Jurkat, Clone E6-1 (cell line): ENCODE measurements at places on chromosomes 11 and 22.

- no peak for DNase-seq
Measured at GRCh38 chr22:45587638-45588505, 83.8 kb upstream of the ATXN10 start.

GRCh38 chr11:10657308-10658271 is 36.0 kb downstream of the IRAG1 start:
- DNase-seq = no peak

- DNase-seq = no peak
Measured at GRCh38 chr11:18749681-18750319, 23.8 kb upstream of the IGSF22 start.

DNA sequence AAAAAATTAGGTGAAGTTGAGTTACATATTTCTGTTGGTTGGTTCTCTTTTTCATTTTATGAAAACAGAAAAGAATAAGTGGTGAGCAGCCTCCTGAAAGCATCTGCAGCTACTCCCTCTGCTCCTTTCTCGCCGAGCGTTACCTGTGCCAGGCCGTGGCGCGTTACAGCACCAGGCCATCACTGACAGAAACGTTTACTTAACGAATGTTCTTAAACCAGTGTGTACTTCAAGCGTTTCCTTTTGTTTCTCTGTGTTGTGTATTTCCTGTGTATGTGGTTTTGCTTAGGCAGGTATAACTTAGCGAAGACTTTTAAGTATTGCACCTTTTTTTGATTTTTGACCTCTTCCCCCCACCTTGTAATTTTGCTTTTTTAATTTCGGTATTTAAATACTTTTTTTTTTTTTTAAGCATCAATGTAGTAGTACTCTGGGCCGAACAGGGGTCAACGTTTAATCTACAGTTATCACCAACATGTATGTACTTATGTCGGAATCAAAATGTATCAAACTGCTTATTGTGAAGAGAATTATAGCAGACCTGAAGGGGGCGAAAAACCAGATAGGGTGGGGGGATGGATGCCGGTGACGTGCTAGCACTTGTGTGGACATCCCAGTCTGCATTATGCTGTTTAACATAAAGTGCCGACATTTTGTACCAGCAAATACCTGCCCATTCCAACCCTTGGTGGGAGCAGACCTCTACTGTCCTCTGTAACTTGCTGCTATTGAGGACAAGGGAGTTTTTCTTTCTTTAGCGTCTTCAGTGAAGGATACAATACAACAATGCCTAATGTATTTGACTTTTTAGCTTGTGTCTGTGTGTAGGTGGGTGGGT is 21.6 kb upstream of the ADSL start:
- peak; percentile 85 for DNase-seq

GRCh38 chr11:17898071-17898470 is 114.8 kb downstream of the SERGEF start:
- no peak for DNase-seq

DNA sequence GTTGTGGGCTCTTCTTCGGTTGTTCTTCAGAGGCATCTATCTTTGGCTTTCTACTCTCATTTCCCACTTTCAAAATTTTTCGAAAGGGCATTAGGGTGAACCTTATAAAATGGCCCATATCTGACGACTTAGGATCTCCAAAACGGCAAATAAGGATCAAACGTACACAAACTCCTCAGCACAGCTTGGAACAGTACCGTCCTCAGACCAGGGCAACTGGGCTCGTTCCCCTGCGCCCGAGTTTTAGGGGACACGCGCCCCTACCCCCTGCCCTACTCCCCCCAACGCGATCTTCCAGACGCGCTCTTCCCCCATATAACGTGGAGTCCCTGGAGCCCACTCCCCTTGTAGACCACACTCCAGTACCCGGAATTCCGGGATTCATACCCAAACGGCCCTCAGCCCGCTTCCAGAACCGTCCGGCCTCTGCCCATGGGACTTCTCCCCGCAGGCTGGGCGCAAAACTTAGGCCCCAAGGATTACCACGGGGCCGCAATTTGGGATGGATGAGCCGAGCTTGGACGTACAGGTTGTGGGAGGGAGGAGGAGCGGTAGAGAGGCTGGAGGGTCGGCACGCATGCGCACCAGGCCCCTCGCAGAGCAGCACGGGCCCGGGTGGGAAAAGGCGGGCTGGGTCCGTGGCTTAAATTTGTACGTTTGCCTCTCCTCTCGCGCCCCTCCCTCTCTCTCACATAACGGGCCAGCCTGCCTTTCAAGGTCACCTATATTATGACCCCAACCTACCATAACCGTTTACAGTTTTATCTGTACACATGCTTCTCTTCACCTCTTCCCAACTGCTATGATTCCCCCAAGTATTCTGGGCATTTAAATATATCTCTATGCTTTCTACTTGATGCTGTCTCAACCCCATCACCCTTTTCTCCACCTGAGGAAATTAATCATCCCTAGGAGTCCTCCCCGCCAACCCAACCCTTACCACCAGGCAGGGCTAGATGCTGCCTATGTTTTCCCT is 3.4 kb downstream of the CCDC89 start:
- DNase-seq = no peak

GRCh38 chr11:104830508-104830907 is 67.8 kb downstream of the CASP12 start:
- DNase-seq = no peak

DNA sequence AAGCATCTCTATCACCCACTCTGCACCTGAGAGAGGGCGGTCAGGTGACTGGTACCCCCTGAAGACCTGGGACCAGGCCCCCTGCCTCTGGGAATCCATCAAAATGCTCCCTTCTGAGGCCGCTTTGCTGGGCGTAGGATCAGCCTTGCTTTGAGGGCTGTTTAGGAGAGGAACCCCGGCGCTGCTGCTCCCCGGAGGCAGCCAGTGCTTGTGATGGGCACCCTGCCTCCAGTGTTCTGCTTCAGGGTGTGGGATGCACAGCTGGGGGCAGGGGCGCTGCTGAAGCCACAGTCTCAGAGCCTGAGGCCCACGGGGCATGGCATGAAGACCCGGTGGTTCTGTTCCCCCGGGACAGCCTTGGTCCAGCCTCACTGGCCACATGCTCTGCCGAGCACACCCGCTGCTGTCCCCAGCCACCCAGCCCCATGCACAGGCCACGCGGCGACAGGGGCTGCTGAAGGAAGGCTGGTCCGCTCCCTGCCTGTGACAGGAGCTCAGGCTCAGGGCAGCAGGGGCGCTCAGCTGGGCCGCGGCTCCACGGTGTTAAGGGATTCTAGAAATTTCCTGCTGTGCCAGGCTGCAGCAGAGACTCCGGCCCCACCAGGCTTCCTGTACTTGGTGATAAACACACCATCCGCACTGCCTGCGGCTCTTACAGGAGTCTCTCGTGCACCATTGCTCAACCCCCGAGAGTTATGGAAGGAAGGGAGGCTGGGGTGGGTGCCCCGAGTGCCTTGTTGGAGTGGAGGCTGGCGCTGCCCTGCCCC is 91.0 kb downstream of the KCNQ1 start:
- DNase-seq = no peak

GRCh38 chr22:49677495-49677889 is 150.2 kb downstream of the BRD1 start:
- DNase-seq = no peak

DNA sequence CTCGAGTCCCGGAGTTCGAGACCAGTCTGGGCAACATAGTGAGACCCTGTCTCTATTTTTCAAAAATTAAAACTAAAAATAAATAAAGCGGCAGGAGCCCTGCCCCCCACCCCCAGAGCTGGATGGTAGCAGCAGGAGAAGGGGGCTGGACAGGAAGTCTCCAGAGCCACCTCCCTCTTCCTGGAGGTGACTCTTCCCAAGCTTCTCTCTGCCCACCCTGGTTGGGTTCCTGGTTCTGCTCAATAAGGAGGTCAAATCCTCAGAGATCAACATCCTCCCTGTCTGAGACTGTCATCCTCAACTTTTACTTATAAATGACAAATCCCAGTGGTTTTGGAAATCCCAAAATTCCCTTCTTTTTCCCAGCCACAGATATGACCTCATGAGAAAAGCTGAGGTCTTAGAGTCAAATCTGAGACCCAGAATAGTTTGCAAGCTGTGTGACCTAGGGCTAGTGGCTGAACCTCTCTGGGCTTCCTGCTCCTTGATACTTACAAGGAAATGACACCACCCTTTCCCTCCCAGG is 987 bp downstream of the C1QTNF6 start:
- no peak for DNase-seq
